Astrocyte (in vitro differentiated cells and primary cell): ENCODE measurements at places on chromosomes 7 and 10.

DNA sequence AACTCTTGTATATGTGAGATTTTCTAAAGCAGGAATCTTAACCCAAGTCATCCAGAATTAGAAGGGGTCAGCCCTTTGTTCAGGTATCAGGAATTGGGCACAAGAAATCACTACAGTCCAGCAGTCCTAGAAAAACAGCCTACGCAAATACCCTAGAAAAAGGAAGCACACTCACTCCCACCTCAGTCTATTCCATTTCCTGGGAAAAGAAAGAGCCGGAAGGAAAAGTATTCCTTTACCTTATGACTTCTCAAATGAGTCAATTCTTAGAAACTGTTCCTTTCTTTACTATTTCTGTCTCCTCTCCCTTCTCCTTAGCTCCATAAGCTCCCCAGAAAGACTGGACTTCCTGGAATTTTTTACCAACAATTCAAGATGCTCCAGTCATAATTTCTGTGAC lies 62.7 kb downstream of the DNAJC12 start:
- no peak for DNase-seq

- no peak for DNase-seq
Observed at GRCh38 chr10:91519899-91520514, 109.9 kb downstream of the HECTD2 start.

- DNase-seq, result no peak
Observed at GRCh38 chr7:99694912-99695304, 15.1 kb upstream of the CYP3A5 start.

- peak; percentile 61 for DNase-seq
Observed at GRCh38 chr7:44638611-44639557, 32.5 kb downstream of the OGDH start.

DNA sequence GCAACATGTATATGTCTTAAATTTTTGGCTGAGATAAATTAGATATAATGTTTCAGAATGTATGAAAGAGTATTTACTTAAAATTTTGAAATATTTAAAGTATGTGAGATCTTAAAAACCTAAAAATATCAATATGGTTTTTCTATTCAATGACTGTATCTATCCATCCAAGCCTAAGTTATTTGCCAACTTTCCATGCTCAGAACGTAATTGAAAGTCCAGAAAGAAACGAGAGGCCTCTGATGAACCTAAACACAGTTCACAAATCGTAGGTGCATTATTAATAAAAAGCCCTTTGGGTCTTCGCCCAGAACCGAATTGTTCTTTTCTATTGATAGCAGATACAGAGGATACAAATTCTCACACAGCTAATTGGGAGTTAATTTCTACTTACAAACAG lies 6.5 kb downstream of the SVIL start:
- no peak for DNase-seq

DNA sequence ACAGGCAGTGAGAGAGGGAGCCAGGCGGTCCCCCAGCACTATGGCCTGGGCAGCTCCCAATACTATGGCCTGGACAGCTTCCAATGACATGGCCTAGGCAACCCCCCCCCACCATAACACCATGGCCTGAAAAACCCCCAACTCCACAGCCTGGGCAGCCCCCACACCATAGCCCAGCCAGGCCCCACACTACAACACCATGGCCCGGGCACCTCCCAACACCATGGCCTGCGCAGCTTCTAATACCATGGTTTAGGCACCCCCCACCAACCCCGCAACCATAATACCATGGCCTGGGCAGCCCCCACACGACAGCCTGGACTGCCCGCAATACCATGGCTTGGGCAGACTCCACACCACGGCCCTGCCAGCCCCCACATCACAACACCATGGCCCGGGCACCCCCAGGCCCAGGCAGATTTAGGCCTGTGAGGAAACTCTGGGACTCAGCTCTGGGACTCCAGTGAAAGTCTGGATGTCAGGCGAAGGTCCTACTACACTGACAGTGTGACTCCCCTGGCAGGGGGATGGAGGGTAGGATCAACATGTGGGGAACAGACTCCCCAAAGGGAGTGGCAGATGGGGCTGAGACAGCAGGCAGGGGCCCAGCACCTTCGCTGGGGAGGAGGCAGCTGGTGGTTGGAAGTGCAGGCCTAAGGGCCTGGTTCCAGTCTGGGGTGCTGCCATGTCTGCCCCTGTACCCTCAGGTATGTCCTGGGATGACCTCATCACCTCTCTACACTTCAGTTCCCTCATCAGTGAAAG lies 8.7 kb downstream of the CPXM2 start:
- DNase-seq, result no peak

DNA sequence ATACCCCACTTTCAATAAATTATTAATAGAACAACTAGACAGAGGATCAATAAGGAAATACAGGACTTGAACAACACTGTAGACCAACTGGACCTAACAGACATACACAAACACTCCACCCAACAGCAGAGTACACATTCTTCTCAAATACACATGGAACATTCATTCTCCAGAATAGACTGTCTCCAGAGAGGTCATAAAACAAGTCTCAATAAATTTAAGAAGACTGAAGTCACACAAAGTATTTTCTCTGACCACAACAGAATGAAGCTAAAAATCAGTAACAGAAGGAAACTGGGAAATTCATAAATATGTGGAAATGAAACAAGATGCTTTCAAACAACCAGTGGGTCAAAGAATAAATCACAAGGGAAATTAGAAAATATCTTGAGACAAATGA lies 119.8 kb downstream of the SMURF1 start:
- no peak for DNase-seq

- no peak for DNase-seq
Observed at GRCh38 chr7:1136841-1137516, 23.0 kb downstream of the ZFAND2A start.

- DNase-seq, result peak; percentile 36
Observed at GRCh38 chr10:89217057-89217990, 10.2 kb upstream of the CH25H start.

DNA sequence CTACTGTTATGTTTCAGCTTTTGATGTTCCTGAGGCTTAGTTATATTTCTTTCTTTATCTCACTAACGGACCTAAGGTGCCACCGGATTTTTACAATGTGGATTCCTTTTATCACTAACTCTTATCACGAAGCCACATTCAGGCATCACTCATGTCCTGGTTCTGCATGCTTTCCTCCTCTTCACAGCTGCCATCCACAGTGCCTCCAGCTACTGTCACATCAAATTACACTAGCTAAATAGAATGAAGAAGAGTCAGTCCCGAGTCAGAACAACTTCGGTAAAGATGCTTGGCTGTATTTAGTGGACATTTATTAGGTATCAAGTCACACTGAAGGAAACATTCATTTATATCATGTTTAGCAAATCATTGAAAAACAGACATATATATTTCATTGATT lies 153.2 kb downstream of the NEBL start:
- no peak for DNase-seq

- no peak for DNase-seq
Observed at GRCh38 chr10:88968391-88968790, 15.8 kb upstream of the ACTA2 start.

GRCh38 chr7:70598976-70599375 lies 533.0 kb upstream of the GALNT17 start:
- peak; percentile 43 for DNase-seq

- DNase-seq, result peak; percentile 82
Observed at GRCh38 chr10:30111340-30112022, 52.1 kb upstream of the JCAD start.

DNA sequence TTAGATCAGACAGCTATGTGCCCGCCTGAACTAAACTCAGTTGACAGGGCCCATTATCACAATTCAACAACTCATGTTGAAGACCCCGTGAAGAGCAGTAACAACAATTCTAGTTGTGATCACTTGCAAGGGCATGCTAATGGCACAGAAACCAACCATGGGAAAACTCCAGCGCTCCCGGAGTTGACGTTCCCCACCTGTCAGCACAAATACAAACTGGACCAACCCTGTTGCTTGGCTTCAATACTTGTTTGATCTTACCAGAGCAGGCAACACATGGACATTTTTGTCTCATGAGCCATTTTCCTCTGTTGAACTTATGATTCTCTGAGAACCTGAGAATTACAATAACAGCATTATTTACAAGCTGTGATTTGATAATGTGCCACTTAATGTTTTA lies 119.0 kb upstream of the LANCL2 start:
- peak; percentile 71 for DNase-seq

DNA sequence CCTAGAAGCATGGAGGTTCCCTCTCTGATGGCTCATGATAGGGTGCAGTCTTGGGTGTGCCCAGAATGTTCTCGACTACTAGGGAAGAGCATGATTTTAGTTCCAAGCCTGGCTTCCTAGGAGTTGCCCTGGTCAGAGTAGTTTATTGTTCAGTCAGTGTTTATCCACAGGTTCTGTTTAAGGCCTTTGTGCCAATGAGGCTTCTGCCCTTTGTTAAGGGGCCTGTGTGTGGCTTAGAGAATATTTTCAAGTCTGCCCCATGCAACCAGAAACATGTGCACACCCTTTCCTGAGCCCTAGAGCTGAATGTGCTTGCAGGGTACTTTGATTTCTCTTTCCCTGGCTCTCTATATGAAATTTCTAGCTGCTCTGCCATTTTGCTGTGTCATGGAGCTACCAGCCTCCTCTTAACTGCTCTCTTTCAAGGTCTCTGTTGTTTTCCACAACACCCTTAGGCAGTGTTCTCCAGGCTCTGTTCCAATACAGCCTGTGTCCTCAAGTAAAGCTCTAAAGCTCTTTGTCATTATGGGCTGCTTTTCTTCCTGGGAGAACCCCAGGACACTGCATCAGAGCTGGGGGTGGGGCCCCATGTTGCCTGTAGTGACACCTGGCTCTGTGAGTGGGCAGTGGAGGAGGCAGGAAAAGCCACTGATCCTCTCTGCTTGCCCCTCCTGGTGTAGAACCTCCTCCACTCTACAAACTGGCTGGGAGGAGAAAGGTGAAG lies 34.1 kb upstream of the TSPAN33 start:
- DNase-seq, result no peak

DNA sequence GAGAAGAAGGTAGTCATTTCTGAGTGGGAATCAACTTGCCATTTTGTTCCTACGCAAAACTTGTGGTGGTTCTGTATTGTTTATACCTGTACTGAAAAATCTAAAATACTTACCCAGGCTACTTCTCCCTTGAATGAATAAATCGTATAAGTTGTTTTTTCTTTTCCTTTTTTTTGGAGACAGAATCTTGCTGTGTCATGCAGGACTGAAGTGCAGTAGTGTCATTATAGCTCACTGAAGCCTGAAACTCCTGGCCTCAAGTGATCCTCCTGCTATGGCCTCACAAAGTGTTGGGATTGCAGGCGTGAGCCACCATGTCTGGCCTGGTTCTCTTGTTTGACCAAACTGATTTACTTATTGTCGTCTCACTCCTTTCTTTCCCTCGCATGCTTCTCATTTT lies 27.9 kb downstream of the LUC7L2 start:
- no peak for DNase-seq

GRCh38 chr7:29274146-29275017 lies 79.8 kb downstream of the CHN2 start:
- DNase-seq, result peak; percentile 51

GRCh38 chr7:288671-289101 lies 1.3 kb upstream of the FOXL3 start:
- no peak for DNase-seq

DNA sequence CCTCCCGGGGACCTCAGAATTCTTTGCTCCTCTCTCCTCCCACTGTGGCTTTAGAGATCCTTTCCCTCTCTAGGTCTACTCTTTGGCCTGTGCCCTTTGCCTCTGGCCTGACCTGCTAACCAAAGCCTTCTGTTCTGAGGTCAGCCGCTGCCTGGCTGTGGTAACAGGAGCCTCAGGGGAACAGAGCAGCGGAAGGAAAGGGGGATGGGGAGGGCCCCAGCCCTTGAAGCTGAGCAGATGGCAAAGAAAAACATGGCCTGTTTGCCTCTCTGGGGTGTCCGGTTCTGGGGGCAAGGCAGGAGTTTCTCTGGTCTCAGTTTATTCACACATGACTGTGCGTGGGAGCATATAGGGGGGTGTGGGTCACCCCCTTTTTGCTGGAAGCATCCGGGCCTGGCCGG lies 28.2 kb downstream of the COL26A1 start:
- no peak for DNase-seq

GRCh38 chr10:103542764-103543616 lies 49.5 kb downstream of the NEURL1 start:
- DNase-seq, result peak; percentile 21

- no peak for DNase-seq
Observed at GRCh38 chr7:101853684-101854083, 36.3 kb downstream of the CUX1 start.

GRCh38 chr10:46237815-46238510 lies 48.8 kb upstream of the ANTXRL start:
- DNase-seq, result no peak

DNA sequence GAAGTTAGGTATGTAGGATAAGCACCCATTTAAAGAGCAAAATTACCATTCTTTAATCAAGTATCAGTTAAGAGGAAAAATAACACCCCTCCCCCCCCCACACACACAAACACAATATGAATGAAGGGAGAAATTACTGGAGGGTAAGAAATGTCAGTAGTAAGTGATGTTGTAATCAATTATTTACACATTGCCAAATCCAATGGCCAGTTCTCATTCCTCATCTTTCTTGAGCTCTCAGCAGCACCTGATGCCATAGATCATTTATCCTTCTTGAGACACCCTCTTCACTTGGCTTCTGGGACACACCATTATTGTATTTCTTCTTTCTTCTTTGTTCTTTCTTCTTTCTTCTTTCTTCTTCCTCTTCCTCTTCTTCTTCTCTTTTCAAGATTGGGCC lies 33.7 kb upstream of the FAM3C start:
- DNase-seq, result no peak

- no peak for DNase-seq
Observed at GRCh38 chr7:100435401-100436304, 644 bp downstream of the PPP1R35 start.

DNA sequence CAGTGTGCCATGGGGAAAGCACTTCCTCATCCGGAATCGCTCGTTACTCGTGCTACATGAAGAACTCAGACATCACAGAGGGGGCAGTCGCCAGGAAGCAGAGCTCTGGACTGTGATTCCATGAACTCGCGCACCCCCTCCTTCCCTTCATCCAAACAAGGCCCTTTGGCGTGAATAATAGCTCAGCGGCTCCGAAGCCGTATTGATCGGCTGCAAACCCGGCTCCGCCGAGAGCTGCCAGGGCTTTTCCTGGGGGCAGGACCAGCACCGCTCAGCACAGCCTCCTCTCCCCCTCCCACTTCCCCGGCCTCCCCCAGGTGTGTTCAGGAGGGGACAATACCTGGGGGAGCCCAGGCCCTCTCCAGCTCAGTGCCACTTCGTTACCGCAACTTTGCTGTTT lies 129.0 kb upstream of the TCF7L2 start:
- DNase-seq, result no peak
